ENCODE measurements at places on chromosomes 16 and 17. TPM values are rescaled to one million over a fixed set of nuclear protein-coding genes. Genes with fewer than 3 reads are reported as not detected.

SLC6A4 gene
- total RNA-seq: 4.0 TPM

GRCh38 chr17:78341559-78342448, 18.1 kb downstream of the SOCS3 start:
- no peaks in the 10 kb centered on the region for H3K27me3 ChIP-seq
- peak overlapping the region; percentile 21 for H3K4me3 ChIP-seq
- peak overlapping the region; percentile 78 for H3K27ac ChIP-seq
- H3K36me3 ChIP-seq: no peaks in the 10 kb centered on the region

CIBAR2 gene
- total RNA-seq: not detected

KRTAP3-1 gene
- total RNA-seq: not detected

GRCh38 chr17:28247671-28248555, 71.1 kb upstream of the TMEM97 start:
- no peak for DNase-seq
- H3K27ac ChIP-seq: no peak overlapping the region
- H3K36me3 ChIP-seq: no peaks in the 10 kb centered on the region
- no peak overlapping the region for H3K4me3 ChIP-seq

ESRP2 gene
- total RNA-seq: 0.98 TPM

NPIPA2 gene
- not detected for total RNA-seq

CAPNS2 gene
- not detected for total RNA-seq

DPEP2NB gene
- total RNA-seq: not detected

- no peak for DNase-seq
- H3K27me3 ChIP-seq: no peaks in the 10 kb centered on the region
- H3K27ac ChIP-seq: no peak overlapping the region
- no peaks in the 10 kb centered on the region for H3K36me3 ChIP-seq
- no peak overlapping the region for H3K4me3 ChIP-seq
These were observed 228.8 kb downstream of the SLC39A11 start for GRCh38 chr17:72863526-72864211.

DNA sequence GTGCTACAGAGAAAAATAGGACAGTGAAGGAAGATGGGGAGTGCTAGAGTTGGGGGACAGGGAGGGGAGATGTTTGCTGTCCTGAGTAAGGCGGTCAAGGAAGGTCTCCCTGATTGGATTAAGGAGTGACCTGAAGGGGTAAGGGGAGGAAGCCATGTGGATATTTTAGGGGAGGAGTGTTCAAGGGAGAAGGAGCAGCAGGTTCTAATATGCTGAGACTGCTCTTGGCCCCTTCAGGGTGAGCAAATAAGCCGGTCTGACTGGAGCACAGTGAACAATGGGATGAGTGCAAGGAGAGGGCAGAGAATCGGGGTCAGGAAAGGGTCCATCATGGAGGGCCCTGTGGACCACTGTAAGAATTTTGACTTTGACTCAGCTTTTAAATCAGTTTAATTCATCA, 188.8 kb downstream of the IRX3 start:
- no peaks in the 10 kb centered on the region for H3K4me1 ChIP-seq
- H3K36me3 ChIP-seq: peaks cover 61% of the 10 kb centered on the region
- no peak overlapping the region for H3K4me3 ChIP-seq
- DNase-seq: no peak
- no peak overlapping the region for H3K27ac ChIP-seq

GRCh38 chr16:17072104-17072503, 398.7 kb downstream of the XYLT1 start:
- H3K4me3 ChIP-seq: no peak overlapping the region
- no peaks in the 10 kb centered on the region for H3K27me3 ChIP-seq
- H3K4me1 ChIP-seq: peaks cover 11% of the 10 kb centered on the region
- H3K27ac ChIP-seq: no peak overlapping the region

- H3K27ac ChIP-seq: no peak overlapping the region
- DNase-seq: peak; percentile 84
- H3K4me1 ChIP-seq: no peaks in the 10 kb centered on the region
These were observed 5.0 kb upstream of the PPP1R1B start for GRCh38 chr17:39621523-39622379.

GRCh38 chr16:89945654-89946053, 2.9 kb upstream of the DEF8 start:
- H3K36me3 ChIP-seq: no peaks in the 10 kb centered on the region
- H3K4me1 ChIP-seq: no peaks in the 10 kb centered on the region
- no peak overlapping the region for H3K27ac ChIP-seq
- H3K27me3 ChIP-seq: no peaks in the 10 kb centered on the region

SDF2 gene
- total RNA-seq: 33.1 TPM

DNA sequence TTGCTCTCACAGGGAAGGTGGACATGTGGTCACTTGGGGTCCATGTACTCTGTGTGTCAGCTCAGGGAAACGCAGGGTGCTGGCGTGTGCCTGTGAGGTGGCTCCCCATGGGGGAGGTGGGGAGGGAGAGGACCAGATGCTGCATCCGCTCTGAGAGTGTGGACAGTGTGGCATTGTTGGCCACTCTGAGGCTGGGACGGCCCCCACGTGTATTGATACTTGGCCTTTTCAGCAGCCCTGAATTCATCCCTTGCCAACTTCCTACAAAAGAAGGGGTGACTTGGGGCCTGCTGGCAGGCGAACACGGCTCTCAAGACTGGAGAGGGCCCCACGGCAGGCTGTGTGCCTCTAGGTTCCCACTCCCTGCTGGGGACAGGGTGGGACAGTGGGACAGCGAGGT, 120.1 kb downstream of the RAB11FIP4 start:
- H3K36me3 ChIP-seq: no peaks in the 10 kb centered on the region
- no peak overlapping the region for H3K27ac ChIP-seq
- H3K27me3 ChIP-seq: no peaks in the 10 kb centered on the region
- H3K4me3 ChIP-seq: no peak overlapping the region
- DNase-seq: no peak

DNA sequence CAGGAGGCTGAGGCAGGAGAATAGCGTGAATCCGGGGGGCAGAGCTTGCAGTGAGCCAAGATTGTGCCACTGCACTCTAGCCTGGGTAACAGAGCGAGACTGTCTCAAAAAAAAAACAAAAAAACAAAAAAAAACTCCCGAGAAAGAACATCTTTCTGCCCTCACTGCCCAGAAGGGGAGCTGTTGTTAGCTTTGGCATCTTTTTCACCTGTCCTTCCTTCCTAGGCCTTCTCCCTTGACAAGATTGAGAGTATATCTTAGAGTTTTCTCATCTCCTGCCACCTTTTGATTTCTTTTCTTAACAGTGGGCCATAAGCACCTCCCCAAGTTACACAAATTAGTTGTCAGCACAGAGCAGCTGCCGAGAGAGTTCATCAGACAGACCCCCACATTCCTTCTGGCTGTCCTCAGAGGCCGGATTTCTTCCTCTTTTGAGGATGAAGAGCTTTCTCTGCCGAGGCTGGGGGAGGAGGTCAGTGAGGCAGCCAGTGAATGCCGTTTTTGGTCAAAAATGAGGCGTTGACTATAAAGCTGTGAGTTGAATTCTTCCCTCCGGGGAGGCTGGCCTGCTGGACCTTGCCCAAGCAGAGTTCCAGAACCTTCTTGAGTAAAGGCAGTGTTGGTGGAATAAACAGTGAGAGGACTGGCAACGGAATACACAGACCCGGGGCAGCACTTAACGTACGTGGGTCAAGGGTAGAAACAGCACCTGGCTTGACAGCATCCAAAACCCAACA, 127.0 kb downstream of the ABCC6 start:
- DNase-seq: peak; percentile 32
- H3K27me3 ChIP-seq: no peaks in the 10 kb centered on the region
- H3K4me3 ChIP-seq: no peak overlapping the region
- no peaks in the 10 kb centered on the region for H3K36me3 ChIP-seq

GRCh38 chr17:40150276-40150675, 9.9 kb downstream of the CASC3 start:
- H3K4me3 ChIP-seq: no peak overlapping the region
- H3K36me3 ChIP-seq: peaks cover 96% of the 10 kb centered on the region
- no peak overlapping the region for H3K27ac ChIP-seq
- H3K27me3 ChIP-seq: no peaks in the 10 kb centered on the region
- H3K4me1 ChIP-seq: peaks cover 3% of the 10 kb centered on the region

- no peak overlapping the region for H3K27ac ChIP-seq
- no peaks in the 10 kb centered on the region for H3K4me1 ChIP-seq
- H3K27me3 ChIP-seq: no peaks in the 10 kb centered on the region
- H3K36me3 ChIP-seq: no peaks in the 10 kb centered on the region
- no peak for DNase-seq
These were observed 18.1 kb upstream of the ICAM2 start for GRCh38 chr17:64038331-64039105.

DNA sequence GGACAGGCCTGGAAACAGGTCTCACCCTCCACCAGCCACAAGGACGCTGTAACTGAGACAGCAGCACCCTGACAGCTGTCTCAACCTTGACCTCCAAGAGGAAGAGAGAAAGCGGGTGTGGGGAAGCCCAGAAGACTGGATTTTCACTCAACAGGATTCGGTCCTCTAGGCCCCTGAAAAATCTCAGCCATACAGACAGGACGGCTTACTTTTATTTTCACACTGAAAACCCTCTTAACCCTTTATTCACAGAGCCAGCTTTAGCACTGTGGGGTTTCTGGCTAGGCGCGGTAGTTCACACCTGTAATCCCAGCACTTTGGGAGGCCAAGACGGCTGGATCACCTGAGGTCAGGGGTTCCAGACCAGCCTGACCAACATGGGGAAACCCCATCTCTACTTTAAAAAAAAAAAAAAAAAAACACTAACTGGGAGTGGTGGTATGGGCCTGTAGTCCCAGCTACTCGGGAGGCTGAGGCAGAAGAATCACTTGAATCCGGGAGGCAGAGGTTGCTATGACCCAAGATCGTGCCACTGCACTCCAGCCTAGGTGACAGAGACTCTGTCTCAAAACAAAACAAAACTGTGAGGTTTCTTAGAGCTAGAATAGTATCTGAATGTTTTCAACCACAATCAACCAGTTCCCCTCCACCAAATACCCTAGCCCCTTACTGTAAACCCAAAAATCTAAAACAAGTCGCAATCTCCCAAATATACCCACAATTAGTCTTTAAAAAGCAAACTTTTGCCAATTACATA, 5.3 kb downstream of the ANKRD11 start:
- no peak overlapping the region for H3K27ac ChIP-seq
- no peaks in the 10 kb centered on the region for H3K36me3 ChIP-seq
- peaks cover 68% of the 10 kb centered on the region for H3K4me1 ChIP-seq

RAPGEFL1 gene
- total RNA-seq: 4.8 TPM

SPATA32 gene
- not detected for total RNA-seq

DNA sequence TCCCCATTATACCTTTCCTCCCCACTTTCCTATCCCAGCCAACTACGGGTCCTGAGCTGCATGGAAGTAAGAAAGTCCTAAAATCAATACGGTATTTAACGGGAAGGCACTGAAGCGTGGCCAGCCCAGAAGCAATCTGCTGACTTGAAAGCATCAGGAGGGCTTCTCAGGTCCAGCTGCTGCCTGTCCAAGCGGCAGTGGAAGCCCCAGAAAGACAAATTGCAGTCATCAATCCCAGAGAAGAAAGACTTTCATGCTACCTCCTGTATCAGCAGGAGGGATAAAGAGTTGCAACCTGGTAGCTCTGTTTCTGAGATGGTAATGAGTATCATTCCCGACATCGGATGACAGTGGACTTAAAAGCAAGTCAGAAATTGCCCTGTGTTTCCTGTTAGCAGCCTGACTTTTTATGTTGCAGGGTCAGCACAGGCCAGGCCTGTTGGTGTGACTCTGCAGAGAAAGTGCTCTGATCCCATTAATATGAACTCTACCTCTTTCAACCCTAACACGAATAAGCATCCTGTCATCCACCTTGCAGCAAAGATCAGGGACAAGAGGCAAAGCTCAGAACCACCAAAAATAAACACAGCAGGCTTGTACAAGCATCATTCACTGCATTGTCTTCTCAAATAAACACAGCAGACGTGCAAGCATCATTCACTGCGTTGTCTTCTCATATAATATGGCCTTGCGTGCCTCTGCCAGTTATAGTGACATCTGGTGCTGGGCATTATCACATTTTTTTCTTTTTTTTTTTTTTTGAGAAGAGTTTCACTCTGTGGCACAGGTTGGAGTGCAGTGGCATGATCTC, 358.6 kb upstream of the CDH11 start:
- no peak overlapping the region for H3K27ac ChIP-seq
- H3K4me3 ChIP-seq: no peak overlapping the region
- no peaks in the 10 kb centered on the region for H3K4me1 ChIP-seq
- no peaks in the 10 kb centered on the region for H3K36me3 ChIP-seq
- H3K27me3 ChIP-seq: no peaks in the 10 kb centered on the region
- DNase-seq: no peak

KCNH6 gene
- total RNA-seq: not detected

GRCh38 chr16:49103298-49103697, 178.3 kb downstream of the CBLN1 start:
- H3K27me3 ChIP-seq: no peaks in the 10 kb centered on the region
- H3K4me3 ChIP-seq: no peak overlapping the region
- no peaks in the 10 kb centered on the region for H3K4me1 ChIP-seq
- H3K27ac ChIP-seq: no peak overlapping the region
- no peak for DNase-seq

DNA sequence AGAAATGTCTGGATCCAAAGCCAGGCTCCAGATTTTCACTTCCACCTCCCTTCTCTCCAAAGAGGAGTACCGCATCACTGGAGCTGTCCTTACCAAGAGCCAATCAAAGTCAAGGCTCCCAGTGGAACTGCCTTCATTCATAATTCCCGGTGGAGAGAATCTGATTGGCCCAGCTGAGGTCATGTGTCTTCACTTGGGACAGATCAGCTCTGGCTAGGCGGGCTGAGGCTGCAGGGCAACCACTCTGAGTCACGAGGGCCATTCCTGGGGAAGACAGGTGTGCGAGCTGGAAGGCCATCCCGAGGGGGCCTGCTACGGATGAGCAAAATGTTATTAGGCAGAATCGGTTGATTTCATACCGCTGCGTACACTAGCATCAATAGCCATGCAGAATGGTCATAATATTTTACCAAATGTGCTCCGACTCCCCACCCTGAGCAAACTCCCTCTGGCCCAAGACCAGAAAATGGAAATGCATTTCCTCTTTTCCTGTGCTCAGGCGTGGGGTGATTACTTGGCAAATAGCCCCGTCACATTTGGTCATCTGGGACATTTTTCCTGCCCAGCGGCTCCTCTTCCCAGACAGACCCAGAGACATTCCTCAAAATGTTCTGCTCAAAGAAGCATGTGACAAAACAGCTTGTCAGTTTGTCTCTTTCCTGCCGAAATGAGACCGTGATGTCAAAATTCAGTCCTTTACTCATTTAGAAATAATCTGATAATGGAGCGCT, 111.1 kb downstream of the AIPL1 start:
- H3K27ac ChIP-seq: no peak overlapping the region
- no peaks in the 10 kb centered on the region for H3K36me3 ChIP-seq
- no peak overlapping the region for H3K4me3 ChIP-seq
- no peaks in the 10 kb centered on the region for H3K4me1 ChIP-seq
- no peaks in the 10 kb centered on the region for H3K27me3 ChIP-seq

- H3K36me3 ChIP-seq: no peaks in the 10 kb centered on the region
- H3K4me1 ChIP-seq: no peaks in the 10 kb centered on the region
- peak overlapping the region; percentile 95 for H3K27ac ChIP-seq
- peak overlapping the region; percentile 92 for H3K4me3 ChIP-seq
These were observed 956 bp upstream of the IST1 start for GRCh38 chr16:71894229-71894920.

PPP1R9B gene
- 35.4 TPM for total RNA-seq

DNA sequence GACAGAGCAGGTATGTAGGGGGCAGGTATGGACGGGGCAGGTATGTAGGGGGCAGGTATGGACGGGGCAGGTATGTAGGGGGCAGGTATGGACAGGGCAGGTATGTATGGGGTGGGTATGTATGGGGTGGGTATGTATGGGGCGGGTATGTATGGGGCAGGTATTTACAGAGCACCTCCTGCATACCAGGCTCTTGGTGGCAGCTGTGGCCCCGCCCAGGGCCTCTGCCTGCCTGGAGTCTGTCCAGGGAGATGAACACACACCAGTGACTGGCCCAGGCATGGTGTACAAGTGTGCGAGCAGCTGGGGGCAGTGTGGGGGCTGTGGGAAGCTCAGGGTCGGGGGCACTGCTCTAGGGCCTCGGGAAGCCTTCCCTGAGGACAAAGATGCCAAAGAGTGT, 4.4 kb downstream of the RPL3L start:
- H3K4me3 ChIP-seq: no peak overlapping the region
- no peaks in the 10 kb centered on the region for H3K36me3 ChIP-seq
- DNase-seq: no peak

Data from tibial nerve (tissue), 4 donors.